Thyroid gland (tissue), 4 donors: ENCODE measurements at places on chromosomes 12 and 14. TPM values are rescaled to one million over a fixed set of nuclear protein-coding genes. Genes with fewer than 3 reads are reported as not detected.

GRCh38 chr14:79586989-79587598 is 624.2 kb downstream of the DIO2 start:
- no peak for DNase-seq

- no peak for DNase-seq
These were observed 4.9 kb downstream of the PCBP2 start for GRCh38 chr12:53456654-53457366.

- no peak for DNase-seq
These were observed 37.6 kb downstream of the SPTB start for GRCh38 chr14:64841772-64842750.

GRCh38 chr12:132351751-132352495 is 22.5 kb upstream of the GALNT9 start:
- DNase-seq: no peak

Gene CYP46A1
- total RNA-seq: 1.6 TPM

Gene PAPLN
- 23.2 TPM for total RNA-seq

Gene NANOG
- 0.44 TPM for total RNA-seq
